ENCODE measurements at places on chromosomes 6 and 20.

- DNase-seq: no peak
These were observed 30.8 kb downstream of the NHSL1 start for GRCh38 chr6:138468320-138469015.

GRCh38 chr6:107061125-107062020, 33.4 kb downstream of the MTRES1 start:
- no peak for DNase-seq

DNA sequence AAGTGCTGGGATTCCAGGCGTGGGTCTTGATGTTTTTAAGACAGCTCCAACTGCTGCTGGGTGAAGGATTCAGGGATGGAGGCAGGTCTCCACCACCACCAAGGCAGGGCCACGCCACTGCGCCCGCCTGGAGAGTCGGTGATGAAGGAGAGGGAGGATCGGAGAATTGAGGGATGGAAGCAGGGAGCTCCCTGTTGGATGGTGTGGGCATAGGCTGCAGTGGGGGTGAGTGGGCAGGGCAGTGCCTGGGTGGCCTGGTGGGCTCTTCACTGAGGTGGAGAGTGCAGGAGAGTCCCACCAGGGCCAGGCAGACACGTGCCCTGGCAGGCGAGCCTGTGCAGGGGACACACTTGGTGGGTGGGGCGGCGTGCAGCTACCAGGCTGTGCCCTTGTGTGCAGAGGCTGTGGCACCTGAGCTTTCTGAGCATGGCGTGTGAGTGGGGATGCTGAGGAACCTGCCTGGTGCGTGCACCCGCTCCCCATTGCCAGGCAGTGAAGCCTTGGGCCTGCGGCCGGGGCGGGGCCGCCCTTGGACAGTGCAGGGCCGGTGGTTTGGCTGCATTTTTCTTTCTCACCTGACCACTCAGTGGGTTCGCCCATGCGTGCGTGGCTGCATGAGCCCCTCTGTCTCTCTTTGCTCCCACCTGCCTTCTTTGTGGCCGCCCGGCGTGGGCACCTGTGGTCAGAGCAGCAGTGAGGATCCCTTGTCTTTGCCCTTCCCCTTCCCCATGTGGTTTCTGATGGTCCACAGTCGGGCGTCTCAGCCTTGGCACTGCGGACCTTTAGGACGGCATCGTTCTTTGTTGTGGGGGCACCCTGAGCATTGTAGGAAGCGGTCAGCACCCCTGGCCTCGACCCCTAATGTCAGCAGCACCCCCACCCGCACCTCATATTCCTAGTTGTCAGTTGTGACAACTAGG, 11.3 kb downstream of the RBM38 start:
- no peak for DNase-seq

GRCh38 chr6:93358435-93358834, 60.9 kb downstream of the EPHA7 start:
- no peak for DNase-seq

DNA sequence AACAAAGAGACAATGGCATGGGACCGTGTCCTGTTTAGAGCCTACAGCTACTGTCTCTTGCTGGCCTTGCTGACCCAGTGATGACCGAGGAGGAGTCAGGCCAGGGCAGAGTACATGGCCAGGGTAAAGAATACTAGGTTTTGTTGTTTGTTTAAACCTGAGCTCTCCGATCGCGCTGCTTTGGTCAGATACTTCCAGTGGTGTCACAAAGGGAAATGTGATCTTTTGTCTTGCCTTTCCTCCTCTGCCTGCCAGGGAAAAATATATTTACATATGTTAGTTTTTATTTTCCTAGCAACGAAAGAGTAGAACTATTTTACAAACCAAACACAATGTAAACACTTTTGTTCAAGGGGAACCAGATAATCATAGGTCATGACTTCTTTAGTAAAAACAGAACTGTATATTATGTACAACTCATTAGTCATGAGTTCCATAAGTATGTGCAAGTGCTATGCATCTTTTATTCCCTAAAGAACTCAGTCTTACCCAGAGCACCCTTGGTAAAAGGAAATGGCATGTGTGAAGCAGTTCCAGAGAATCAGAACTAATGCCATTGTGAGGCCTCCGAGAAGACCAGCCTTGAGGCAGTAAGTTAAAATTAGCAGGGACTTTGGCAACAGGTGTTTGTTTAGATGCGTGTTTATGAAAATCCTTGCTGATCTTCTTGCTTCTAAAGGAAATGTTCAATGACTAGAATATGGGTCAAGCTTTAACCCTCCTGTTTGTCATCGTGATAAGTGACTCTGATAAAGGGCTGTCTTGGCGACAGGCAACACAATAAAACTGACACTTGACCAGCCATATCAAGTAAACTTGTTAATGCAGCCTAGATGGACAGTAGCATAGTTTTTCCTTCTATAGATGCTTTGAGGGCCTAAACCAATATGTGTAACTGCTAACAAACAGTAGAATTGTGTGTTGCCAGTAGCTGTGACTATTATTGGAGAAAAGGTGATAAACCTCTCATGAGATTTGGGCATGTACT, 204.6 kb downstream of the NKAIN2 start:
- DNase-seq: no peak

- no peak for DNase-seq
These were observed 27.0 kb downstream of the DNAAF9 start for GRCh38 chr20:3380228-3381070.

All from activated naive CD4-positive, alpha-beta T cell (primary cell).